ENCODE measurements at places on chromosomes 12 and 14.

- DNase-seq = peak; percentile 25
Measured at GRCh38 chr12:116820064-116820656, 61.1 kb downstream of the HRK start.

DNA sequence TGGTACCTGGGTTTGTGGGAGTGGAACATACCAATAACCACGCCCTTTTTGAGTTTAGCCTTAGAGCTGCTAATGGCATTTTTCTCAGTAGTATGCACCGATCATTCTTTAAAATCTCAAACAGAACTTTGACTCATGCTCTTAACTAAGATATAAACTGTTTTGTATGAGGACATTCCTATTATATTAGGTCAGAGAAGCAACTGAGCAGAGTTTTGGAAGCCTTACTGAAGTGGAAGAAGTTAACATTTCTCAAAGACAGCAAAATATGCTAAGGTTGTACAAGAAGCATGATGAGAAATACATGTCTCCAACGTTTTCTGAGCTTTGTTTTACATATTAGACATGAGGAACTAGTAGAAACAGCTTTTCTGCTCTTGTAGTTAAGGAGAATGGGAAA is 819.2 kb downstream of the FSCB start:
- peak; percentile 76 for DNase-seq

DNA sequence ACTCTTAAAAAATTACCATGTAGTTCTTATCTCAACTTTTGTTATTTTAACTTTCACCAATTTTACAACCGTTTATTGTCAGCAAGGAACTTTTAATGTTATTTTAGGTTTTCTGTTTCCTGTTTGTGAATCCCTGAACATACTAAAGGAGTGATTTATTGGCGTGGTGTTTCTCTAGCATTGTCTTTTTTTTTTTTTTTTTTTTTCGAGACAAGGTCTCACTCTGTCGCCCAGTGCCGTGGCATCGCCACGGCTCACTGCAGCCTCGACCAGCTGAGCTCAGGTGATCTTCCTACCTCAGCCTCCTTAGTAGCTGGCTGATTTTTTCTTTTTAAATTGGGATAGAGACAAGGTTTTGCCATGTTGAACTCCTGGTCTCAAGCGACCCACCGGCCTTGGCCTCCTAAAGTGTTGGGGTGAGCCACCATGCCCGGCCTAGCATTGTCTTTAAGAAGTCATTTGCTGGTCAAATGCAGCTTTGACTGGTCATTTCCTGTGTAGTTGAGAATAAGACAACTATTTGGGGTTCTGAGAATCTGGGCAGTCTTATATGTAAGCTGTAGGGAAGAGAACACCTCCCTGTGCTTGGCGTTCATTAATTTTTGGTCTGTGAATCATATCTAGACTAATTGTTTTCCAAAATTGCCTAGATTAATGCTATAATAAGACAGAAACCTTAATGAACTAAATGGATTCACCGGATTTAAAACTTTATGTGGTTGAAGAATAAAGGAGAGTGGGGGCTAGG is 2.1 kb downstream of the WASHC4 start:
- peak; percentile 59 for DNase-seq

DNA sequence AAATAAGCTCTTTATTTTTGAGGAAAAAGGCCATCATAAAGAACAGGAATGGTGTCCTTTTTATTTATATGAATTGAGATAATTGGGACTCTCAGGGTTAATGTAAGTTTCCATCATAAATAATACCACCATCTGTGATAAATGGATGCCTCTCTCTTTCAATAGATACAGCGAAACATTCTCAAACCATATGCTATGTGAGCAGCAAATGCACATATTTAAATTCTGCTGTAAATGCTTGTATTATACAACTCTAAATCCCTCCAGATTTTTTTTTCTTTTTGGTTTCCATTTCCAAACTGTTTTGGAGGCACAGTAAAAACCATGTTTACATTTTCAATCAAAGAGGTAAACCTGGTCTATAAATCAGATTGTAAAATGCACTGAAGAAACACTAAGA is 132.3 kb downstream of the TMEM132C start:
- no peak for DNase-seq

DNA sequence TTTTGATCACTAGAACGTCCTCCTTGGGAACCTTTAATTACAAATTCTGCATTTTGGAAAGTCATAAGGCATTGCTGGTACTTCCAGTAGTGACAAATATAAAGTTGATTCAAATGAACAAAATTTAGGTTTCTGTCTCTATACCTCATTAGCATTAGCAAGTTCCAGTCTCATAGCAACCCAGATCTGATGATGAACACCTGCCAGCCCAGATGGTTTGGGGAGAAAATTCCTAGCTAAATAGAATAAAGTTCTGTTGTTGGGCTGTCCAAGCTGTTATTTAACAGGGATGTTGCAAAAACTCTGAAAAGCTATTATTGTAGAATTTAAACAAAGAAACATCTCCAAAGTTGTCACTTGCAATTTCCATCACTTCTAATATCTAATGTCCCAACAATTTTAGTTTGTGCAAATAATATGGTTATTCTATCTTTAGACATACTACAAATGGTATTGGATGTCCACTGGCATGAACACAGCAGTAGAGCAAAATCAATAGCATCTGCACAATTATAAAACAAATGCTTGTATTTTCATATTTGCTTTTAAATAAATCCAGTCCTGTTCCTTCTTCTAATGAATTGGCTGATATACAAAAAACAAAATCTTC is 299.4 kb downstream of the SLC16A7 start:
- DNase-seq = no peak

DNA sequence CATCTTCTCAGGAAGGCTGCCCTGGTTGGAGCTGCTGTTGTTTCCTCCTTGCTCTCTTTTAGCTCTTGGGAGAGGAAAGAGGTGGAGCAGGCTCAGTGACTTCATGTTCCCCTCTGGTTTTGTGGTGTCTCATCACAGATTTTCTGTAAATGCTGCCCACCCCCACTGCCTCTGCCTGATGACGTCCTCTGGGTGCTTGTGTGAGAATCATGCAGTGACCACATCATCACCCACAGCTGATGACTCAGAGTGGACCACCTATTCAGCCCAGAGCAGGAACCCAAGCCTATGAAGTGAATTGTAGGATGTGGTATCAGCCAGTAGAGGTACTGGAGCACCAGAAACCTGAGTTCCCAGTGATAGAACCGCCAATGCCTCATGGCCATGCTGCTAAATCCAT is at the start of gene GZMB:
TSS of gene GZMB (minus strand) at position 33 of the 400 bp plus-strand sequence. CDS start at position 3, 30 bp downstream.
- no peak for DNase-seq

DNA sequence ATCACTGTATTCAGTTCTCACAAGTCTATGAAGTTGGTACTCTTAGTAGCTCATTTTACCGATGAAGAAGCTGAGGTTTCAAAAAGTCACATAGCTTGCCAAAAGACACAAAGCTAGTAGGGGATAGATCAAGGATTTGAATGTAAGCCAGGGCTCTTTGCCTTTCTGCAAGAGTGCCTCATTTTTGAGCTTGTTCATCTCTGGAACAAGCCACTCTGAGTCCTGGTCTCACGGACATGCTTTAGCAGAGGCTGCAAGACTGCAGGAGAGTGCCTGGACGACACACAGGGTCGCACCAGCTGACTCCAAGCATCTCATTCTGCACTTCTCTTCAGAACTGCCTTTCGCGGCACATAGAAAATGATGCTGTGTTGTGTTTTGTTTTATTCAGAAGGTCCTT is 3.7 kb downstream of the NUAK1 start:
- no peak for DNase-seq

DNA sequence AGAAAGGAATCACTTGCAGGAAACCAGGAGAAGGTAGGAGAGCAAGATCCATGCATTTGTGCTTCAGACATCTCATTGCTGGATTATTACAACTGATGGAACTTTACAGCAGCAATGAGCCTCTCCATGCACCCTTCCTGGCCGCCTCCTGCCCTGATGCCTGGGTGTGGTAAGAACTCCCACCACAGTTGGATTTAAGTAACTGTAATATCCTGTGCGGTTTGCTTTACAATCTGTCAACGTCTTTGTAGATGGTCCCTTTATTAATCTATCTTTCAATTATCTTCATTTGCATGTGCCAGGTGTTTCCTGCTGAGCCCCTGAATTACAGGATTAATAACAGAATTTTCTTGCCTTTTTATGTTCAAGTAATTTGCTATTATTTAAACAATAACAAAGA is 1300.5 kb upstream of the TMEM132C start:
- DNase-seq = no peak

DNA sequence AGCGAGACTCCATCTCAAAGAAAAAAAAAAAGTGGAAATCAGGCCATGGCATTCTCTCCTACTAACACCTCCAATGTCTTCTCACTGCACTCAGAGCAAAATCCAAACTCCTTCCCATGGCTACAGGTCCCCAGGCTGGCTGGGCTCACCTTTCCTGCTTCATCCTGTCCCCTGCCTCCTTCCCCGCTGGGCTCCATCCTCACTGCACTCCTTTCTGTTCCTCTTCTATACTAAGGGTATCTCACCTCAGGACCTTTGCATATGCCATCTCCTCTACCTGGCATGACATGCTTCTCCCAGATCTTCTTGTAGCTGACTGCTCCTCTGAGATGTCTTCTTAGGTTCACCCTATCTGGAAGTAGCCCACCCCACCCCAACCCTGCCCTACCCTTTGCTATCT is 111.1 kb downstream of the DPF3 start:
- no peak for DNase-seq

DNA sequence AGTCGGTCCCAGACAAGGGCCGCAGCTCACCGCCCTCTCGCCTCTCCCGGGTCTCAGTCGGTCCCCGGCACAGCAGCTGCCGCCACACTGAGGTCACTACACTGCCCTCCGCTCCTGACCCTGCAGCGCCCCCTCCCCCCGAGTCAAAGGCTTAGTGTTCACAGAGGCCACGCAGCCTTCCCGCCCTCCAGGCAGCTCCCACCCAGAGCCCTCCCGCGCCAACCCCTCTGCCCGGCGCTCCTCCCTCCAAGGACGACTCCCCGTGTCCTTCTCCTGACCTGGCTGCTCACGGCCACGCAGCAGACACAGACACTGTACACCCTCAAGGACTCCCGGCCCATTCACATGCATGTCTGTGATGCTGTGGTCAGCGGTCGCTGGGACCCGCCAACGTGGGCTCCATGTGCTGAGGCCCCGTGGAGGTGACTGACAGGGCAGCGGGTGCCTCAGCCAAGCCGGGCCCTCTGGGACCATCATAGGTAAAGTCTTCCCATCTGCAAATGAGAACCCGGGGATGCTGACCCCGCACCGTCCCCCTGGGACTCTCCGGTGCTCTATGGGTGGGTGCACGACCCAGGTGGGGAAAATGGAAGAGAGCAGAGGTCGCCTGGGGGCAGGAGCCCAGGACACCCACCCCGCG is 16.3 kb upstream of the GALNT9 start:
- no peak for DNase-seq

- DNase-seq = no peak
Measured at GRCh38 chr12:104320627-104321024, 17.1 kb downstream of the EID3 start.

GRCh38 chr12:6915789-6916285 is 1.5 kb downstream of the ENO2 start:
- DNase-seq = no peak

- DNase-seq = peak; percentile 73
Measured at GRCh38 chr14:22837114-22837749, 847 bp downstream of the MMP14 start.

- no peak for DNase-seq
Measured at GRCh38 chr12:66612090-66612775, 66.6 kb downstream of the GRIP1 start.
